ENCODE measurements at places on chromosomes 11 and 22.
A peak's percentile ranks its signal among the peaks of the same experiment; 100 is the strongest.

DNA sequence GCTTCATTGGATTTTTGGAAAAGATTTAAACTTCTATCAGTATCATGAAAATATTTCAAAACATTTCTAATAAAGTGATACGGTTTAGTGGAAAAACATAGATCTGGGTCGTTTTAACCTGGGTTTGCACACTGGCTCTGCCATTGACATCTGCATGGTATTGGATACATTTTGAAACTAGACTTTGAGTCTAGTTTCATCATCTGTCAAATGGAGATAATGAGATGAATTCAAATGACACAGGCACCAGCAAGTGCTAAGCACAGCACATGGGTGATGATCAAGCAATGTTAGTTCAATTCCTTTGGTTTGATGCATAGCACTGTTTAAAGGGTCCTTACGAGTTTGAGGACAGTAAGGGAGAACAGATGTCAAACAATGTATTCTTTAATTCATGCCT lies 819.0 kb upstream of the CCDC90B start:
- DNase-seq: no peak

- no peak for DNase-seq
These were observed 477.0 kb downstream of the TBC1D22A start for GRCh38 chr22:47239474-47239860.

DNA sequence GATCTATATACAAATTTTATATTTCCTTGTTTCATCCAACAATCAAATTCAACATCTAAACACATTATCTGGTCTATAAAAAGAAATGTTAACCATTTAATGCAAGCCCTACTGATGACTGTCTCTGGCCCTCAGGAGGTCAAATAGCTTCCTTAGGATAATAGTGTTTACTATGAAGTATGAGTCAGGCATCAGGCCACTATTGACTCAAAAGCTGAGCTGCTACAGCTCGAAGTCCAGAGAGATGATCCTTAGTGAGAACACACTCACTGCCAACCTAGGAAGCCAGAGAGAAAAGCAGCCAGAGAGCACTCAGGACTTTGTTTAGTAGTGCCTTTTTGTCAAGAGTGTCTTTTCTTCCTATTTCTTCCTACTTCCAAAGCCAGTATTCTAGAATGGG lies 171.8 kb downstream of the SOX6 start:
- peak; percentile 73 for DNase-seq

GRCh38 chr22:49867303-49868265 lies 13.9 kb downstream of the ZBED4 start:
- no peak for DNase-seq

DNA sequence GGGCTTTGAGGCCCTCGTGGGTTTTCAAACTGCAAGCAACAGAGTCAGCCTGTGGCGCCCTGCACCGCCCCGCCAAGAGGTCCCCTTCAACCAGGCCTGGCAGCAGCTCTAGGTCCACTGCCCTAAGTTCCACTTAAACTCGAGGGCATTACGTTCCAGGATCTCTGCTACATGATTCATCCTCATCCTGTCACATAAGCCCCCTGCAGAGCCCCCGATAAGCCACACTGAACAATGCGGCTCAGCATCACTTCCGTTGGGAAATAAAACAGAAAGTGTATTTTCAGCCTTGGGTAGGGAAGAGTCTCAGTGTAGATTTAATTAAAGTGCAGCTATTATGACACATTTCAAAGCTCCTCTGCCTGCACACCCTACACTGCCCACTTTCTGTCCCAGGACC lies 24.6 kb downstream of the SULT4A1 start:
- no peak for DNase-seq

DNA sequence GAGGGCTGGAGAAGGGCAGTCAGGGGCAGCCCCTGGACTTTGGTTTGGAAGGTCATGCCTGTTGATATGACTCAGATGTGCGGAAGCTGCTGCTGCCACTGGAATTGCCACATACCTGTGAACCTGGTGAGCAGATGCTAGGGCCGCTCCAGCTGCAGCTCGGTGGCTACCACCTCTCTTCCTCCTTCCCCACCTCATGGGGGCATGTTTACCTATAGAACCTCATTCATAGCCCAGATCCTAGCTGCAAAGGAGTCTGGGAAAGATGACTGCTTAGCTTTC lies 17.5 kb upstream of the TSPAN18 start:
- DNase-seq: no peak

GRCh38 chr11:118892964-118893363 lies 9.3 kb downstream of the CXCR5 start:
- DNase-seq: no peak

DNA sequence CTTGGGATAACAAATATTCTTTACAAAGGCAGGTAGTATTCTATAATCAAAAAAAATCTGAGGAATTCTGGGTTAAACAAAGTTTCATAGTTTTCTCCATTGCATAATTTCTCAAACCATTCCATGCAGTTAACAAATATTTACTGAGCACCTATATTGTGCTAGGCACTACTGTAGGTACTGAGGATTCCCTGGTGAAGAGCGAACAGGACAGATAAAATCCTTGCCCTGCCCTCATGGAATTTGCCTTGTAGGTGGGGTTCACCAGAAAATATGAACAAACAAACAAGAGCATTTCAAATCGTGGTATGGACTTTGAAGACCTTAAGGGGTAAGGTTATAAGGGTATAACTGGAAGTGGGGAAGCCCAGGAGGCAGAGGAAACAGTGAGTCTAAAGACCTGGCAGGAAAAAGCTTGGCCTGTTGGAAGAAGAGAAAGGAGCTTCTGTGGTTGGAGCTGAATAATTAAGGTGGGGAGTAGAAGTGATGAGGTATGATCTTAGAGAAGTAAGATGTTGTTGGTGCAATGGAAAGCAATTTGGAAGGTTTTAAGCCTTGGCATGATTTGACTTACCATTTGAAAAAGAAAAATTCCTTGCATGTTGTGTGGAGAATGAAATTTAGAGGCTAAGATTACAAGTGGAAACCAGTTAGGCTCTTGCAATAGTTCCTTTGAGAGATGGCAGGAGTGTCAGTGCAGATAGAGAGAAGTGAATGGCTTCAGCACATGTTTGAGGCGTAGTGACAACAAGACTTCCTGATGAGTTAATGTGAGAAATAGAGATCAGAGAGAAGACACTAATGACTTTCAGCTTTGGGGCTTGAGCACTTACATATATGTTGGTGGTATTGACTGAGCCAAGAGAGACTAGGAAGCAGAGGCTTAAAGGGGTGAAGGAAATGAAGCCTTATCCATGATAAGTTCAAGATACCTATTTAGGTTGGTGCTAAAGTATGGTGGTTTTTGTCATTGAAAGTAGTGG lies 55.7 kb upstream of the PICALM start:
- DNase-seq: no peak

DNA sequence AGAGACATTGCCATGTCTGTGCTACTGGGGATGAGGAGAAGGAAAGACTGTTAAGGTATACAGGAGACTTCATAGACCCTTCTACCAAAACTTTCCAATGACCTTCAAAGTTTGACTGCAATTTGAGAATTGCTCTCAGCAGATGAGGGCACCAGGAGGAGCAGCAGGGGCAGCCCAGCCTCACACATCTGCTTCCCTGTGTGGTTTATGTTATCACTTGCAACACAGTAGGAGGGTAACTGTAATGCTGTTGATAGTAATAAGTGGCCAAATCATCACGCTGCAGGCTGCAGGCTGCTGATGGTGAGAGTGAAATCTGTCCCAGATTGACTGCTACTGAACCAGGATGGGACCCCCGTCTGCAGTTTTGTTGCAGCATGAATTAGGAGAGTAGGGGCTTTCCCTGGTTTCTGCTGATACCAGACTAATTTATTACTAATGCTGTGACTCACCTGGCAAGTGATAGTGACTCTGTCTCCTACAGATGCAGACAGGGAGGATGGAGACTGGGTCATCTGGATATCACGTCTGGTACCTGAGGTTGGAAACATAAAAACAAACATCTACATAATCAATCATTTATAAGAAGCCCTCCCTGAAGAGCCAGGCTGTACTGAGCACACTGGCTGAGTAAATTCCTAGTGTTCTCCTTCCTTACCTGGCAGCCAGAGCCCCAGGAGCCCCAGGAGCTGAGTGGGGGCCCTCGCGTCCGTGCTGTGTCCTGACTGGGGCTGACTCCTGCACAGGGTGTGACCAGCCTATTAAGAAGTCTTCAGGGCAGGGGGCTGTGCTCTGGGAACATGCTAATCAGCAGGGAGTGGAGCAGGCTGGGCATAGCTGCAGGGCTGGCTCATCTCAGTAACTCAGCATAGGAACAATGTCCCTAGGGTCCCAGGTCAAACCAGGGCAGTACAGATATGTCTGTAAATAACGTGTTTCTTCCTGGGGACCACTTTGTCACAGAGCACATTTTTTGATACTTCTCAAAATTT lies 74.4 kb downstream of the GAB4 start:
- DNase-seq: no peak

- DNase-seq: no peak
These were observed 16.4 kb downstream of the SPATA19 start for GRCh38 chr11:133828871-133829270.

- no peak for DNase-seq
These were observed 195.2 kb downstream of the CTTN start for GRCh38 chr11:70593446-70593983.

- no peak for DNase-seq
These were observed 1.9 kb downstream of the PIWIL3 start for GRCh38 chr22:24772493-24773220.

- DNase-seq: peak; percentile 72
These were observed 210.0 kb downstream of the KIRREL3 start for GRCh38 chr11:126790550-126791081.

- DNase-seq: peak; percentile 79
These were observed 48.3 kb downstream of the MYH9 start for GRCh38 chr22:36339171-36340065.

DNA sequence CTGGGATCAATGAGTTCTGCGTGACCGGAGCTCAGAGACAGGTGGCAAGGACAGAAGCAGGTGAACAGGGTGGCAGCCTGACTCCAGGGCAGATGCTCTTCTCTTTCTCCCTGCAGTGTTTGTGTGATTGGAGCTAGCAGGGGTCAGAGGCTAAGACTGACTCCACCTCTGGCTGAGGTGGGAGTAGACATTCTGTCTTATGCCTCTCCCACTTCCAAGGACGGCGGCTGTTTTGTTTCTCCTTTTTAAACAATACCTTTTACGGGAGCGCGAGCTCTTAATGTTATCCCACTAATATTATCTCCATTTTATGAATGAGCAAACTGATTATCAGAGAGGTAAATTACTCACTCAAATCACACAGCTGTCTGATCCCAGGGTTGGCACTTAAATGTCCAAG lies 323.7 kb downstream of the MIAT start:
- no peak for DNase-seq

- no peak for DNase-seq
These were observed 20.3 kb upstream of the CEP126 start for GRCh38 chr11:101894505-101894904.

DNA sequence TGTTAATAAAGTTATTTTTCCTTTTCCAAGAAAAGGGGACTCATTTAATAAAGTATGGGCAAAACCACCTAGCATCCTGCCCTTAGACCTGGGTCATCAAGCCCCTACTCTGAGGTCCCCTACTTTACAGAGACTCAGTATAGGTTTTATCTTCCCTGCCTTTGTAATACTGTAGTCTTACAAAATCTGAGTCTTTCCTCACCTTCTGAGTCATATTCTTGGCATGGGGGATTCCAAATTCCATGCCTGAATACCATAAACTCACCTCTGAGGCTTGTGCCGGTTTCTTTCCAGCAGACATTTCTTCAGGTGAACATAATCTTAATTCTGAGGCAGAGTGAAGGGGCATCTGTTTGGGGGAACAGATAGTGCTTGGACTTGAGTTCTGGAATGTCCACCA lies 282.5 kb downstream of the KCNA4 start:
- no peak for DNase-seq

- no peak for DNase-seq
These were observed 2.9 kb downstream of the SEPTIN5 start for GRCh38 chr22:19717181-19717580.

DNA sequence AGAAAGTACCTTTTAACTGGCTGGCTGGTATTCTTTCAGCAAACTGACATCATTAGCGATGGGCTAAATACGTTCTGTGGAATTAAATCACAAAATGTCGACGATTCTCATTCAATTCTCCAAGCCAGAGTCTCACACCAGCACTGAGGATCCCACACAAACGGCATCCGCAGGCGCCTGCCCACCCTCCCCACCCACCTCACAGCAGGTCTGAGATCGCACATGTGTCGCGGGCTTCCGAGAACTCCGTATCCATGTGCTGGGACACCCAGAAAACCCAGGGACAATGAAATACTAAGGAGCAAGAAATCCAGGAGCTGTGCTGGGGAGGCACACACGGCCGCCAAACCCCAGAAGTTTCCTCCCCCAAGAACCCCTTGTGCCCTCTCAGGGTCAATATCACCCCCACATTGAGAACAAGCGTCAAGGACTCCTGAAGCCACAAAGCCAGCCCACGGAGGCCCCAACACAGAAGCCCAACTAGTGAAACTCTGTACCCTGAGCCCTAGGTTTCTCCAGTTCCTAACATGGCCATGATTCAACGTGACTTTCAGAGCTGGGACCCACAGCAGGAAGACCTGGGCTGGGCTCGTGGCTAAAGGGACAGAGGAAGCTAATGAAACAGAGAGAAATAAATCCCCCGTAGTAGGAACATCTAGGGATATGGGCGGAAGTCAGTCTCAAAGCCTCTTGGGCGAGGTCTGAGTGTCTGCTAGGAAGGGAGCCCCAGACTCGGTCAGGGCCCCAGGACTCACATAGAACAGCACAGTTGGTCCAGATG lies 8.0 kb downstream of the TOLLIP start:
- DNase-seq: no peak

DNA sequence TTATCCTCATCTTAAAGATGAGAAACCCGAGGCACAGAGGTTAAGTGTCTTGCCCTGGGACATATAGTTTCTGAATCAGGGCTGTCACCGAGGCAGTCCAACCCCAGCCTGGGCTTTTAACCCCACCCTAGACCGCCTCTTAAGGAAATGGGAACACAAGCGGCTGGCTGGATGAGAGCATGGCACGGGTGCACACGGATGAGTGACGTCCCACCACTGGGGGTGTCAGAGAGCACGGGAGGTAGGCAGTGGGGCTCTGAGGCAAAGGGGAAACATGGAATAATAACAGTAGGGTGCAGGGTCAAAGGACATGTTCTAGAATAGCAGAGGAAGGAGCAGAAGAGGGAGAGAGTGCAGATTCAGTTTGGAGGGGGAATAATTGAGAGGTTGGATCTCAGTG lies 22.3 kb downstream of the PPFIBP2 start:
- no peak for DNase-seq

- no peak for DNase-seq
These were observed 5.8 kb upstream of the PPP6R3 start for GRCh38 chr11:68454767-68455166.
